ENCODE measurements at places on chromosomes 2 and 18.

DNA sequence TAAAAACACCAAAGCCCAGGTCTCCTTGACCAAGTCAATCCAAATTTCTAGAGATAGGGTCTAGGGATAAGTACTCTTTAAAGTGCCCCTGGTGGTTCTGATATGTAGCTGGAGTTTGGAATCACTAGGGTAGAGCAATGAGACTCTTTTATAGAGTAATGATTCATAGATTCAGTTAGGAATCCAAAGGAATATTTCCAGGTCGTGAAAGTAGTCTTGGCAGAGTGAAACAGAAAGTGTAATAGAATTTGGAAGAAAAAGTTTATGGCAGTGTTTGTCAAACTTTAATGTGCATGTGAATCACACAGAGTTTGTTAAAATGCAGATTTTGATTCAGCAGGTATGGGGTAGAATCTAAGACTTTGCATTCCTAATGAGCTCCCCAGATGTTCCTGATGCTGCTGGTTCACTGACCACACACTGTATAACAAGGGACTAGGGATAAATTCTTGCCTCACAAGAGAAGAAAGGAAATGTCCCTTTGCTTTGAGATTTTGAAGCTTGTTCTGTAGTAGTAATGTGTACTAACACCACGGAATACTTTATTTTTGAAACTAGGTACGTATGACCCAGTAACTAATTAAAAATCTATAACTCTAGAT, 1.8 kb downstream of the UPP2 start:
- no peak for DNase-seq

DNA sequence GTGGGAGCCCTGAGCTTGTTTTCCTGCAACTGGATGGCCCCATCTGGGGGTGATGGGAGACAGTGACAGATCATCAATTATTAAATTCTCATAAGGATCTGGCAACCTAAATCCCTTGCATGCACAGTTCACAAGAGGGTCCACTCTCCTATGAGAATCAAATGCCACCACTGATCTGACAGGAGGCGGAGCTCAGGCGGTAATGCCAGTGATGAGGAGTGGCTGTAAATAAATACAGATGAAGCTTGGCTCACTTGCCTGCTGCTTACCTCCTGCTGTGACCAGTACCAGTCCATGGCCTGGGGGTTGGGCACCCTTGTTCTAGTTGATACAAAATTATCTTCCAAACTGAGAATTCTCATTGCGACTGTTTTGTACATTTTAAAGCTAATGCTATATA, 258.6 kb downstream of the CTNNA2 start:
- DNase-seq = no peak

DNA sequence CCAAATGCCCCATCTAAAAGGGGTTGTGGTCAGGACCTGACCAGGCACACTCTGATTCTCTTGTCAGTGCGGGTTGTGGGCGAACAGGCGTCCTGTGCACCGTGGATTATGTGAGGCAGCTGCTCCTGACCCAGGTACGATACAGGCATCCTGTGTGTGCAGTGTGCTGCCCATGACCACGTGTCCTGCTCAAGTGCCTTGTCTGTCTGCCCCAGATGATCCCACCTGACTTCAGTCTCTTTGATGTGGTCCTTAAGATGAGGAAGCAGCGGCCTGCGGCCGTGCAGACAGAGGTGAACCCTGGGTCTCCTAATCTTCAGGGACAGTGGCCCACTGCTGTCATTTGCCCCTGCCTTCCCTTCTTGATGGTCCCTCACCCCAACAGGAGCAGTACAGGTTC, 14.6 kb downstream of the PTPN18 start:
- DNase-seq = no peak

- no peak for DNase-seq
These were observed 107.3 kb upstream of the FZD5 start for GRCh38 chr2:207876842-207877535.

DNA sequence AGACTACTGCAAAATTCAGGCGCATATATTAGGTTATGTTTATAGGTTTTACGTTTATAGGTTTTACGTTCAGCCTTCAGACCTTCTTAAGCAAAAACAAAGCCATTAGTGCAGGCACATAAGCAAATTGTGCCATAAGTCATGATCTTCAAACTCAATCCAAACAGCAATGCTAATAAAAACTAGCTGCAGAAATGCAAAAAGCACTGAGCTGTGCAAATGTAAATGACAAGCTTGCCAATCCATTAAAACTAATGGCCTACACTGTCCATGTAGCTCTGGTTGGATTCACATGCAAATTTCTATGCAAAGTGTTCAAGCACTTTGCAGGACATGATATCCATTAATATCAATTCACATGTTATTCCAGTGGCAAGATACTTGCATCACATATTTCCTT, 50.9 kb downstream of the LRPPRC start:
- no peak for DNase-seq

DNA sequence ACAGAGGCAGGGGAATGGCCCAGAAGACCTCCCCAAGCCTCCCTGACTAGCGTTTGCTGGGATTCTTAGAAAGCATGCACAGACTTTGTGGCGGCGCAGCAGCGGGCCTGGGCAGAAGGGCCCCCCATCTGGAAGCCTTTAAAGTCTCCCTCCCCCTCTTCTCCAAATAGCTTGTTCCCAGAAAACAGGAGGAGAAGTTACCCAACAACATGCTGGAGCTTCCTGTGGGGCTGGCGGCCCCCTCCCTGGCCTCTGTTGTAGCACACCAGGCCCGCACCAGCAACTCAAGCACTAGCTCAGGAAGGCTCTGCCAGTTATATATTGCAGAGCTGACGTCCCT, 334.8 kb downstream of the DYSF start:
- peak; percentile 79 for DNase-seq

DNA sequence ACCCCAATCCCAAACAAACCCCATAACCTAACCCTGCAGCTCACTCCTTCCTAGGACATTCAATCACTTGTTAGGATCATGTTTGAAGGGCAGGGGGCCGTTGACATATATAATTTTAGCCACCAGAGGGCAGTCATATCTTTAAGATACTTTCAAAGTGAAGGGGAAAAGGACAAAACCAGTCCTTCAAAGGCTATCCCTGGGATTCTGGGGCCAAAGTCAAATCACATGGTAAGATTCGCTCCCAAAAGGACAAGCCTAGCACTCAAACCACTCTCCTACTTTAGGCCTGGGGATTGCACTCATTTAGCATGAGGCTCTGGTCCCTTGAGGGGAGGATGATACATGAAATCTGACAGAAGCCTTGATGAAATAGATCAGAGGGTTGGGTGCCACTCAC, 44.6 kb downstream of the HAUS1 start:
- DNase-seq = peak; percentile 20

DNA sequence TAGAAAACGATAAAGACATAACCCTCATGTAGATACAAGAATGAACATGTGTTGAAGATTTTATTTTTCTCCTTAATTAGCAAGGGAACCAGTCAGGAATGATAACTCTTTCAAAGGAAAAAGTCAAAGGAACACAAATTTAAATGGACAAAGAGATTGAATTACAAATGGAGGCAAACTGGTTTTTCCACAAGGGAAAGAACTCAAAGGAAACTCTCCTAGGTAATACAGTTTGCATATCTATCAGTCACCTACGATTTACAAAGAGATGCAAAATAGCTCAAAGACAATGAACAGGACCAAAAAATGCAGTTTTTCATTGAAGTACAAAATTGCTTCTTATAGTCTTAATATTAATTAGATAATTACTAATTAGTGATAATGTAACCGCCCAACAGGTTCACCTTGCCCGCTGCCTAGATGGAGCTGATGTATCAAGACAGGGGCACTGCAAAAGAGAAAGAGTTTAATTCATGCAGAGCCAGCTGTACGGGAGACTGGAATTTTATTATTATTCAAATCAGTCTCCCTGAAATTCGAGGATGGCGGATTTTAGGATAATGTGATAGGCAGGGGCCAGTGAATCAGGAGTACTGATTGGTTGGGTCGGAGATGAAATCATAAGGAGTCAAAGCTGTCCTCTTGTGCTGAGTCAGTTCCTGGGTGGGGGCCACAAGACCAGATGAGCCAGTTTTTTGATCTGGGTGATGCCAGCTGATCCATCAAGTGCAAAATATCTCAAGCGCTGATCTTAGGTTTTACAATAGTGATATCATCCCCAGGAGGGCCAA, 151.0 kb downstream of the TMEM17 start:
- no peak for DNase-seq

DNA sequence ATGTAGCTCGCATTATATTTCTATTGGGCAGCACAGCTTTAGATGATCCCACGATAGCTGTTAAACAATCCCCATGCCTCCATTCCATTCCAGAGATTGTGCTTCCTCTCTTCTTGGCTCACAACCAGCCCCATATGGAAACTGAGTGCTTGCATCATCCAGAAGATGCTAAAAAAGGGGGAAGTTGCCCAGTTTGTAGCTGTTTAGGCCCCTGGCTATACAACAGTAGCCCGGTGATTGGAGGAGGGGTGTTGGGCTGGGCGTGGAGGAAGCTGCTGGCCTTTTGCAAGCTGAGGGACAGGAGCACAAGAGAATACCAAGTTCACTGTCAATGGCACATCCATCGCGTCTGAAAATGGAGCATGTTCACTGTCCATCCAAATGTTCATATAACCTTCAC, 360.2 kb downstream of the ALK start:
- DNase-seq = peak; percentile 50

DNA sequence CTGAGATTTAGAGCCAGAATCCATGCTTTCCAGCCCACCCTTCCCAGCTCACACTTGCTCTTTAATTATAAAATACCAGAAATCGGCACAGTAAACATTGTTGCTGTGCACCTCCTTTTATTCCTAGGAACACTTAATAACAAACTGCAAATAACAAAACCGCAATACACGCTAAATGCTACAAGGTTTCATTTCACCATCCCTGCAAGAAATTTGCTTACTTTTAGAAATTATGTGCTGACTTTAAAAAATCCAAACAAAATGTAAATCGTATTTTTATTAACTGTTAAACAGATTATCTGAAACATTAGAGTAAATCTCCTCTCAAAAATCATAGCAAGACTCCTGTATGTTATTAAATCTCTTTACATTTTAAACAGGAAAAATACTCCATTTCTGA, 79.3 kb downstream of the TCF4 start:
- DNase-seq = no peak

GRCh38 chr2:46858702-46859090, 56.9 kb downstream of the MCFD2 start:
- DNase-seq = peak; percentile 92

- DNase-seq = no peak
These were observed 2.9 kb downstream of the CYP26B1 start for GRCh38 chr2:72144632-72145288.

Data from fibroblast of skin of left biceps (primary cell).